ENCODE measurements at places on chromosomes 4 and X.

- DNase-seq: no peak
Observed at GRCh38 chrX:31245714-31246113, 173.9 kb upstream of the FTHL17 start.

DNA sequence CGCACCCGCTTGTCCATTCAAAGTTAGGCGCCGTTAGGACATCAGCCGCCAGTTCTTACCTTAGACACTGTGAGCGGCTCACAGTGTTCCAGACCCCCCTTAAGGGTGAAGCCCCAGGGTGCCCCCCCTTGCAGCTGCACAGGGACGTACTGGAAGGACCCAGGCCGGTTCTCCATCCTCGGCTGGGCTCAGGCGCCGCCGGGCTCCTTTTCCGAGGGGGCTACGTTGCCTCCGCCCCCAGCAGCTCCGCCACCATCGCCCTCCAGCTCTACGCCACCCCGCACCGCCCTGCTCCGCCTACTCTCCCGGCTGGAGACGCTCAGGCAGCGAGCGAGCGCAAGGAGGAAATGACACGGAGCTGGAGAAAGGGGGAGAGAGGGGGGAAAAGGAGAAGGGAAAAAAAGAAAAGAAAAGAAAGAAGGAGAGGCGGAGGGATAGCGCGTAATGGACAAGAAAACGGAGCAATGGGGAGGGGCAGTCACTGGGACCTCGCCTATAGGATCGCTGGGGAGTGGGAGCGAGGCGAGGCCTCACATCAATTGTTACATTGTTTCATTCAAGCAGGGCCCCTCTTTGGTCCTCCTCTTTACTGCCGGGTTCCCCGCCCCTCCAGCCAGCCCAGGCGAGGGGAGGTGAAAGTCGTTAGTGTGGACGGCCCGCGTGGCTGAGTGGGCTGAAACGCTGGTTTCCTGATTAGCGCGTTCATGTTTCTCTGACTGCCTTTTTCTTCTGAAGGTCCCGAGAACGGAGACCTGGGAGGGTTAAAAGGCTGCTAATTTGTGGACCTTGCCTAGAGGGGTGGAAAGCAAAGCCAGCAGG, at the start of gene SHROOM4:
Gene SHROOM4, minus strand, starts transcription at position 352 of the 819 bp plus-strand sequence. Its CDS starts 176 bp downstream, at position 176.
- DNase-seq: no peak

GRCh38 chrX:153351981-153352380, 18.0 kb downstream of the ZNF275 start:
- DNase-seq: no peak

- DNase-seq: no peak
Observed at GRCh38 chr4:143280861-143281260, 55.8 kb upstream of the GAB1 start.

DNA sequence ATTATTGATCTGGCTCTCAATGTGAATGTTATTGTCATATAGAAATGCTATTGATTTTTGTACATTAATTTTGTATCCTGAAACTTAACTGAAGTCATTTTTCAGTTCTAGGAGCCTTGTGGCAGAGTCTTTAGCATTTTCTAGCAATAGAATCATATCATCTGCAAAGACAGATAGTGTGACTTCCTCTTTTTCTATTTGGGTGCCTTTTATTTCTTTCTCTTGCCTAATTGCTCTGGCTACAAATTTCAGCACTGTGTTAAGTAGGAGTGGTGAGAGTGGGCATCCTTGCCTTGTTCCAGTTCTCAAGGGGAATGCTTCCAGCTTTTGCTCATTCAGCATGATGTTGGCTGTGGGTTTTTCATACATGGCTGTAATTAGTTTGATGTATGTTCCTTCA, 102.7 kb downstream of the SH3BGRL start:
- DNase-seq: peak; percentile 49

GRCh38 chr4:121373841-121374240, 7.0 kb downstream of the QRFPR start:
- DNase-seq: no peak

DNA sequence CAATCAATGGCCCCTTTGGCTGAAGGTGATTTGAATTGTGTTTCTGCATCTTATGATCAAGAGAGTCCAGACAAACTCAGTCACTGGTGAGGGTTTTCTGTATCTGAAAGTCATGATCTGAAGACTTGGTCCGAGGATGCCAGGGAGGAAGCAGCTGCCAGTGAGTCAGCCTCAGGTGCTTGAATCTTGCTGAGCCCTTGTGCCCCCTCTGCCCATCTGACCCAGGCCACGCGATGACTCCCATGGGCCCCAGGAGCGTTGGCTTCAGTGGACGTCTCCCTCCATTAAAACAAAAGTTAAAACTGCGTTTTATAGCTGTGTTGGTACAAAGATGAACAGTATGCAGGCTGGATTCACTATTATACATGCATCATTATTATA, 62.0 kb downstream of the HTRA3 start:
- DNase-seq: no peak

- DNase-seq: no peak
Observed at GRCh38 chr4:158861766-158862165, 92.9 kb downstream of the FNIP2 start.

GRCh38 chr4:970046-970745, 3.2 kb downstream of the DGKQ start:
- DNase-seq: no peak

- DNase-seq: no peak
Observed at GRCh38 chr4:22730021-22730420, 37.3 kb downstream of the GBA3 start.

GRCh38 chrX:152817078-152817764, 13.3 kb downstream of the CETN2 start:
- peak; percentile 63 for DNase-seq

- DNase-seq: no peak
Observed at GRCh38 chr4:109078724-109079123, 223.7 kb downstream of the COL25A1 start.

DNA sequence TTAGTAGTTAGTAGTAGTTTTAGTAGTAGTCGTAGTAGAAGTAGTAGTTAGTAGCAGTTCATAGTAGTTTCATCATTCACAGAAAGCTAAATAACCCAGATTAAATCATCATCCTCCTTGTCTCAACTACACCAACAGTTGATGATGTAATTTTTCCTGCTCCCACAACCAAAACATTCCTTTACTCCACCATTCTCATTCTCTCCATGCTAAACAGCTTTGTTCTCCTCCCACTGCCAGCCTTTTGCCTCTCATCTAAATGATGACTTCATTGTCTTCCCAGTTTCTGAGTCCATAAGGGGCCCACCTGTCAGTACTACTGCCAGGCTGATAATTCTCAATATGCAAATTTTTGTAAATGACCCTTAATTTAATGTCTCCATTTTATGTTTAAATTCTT, 68.9 kb downstream of the ARHGAP24 start:
- no peak for DNase-seq

DNA sequence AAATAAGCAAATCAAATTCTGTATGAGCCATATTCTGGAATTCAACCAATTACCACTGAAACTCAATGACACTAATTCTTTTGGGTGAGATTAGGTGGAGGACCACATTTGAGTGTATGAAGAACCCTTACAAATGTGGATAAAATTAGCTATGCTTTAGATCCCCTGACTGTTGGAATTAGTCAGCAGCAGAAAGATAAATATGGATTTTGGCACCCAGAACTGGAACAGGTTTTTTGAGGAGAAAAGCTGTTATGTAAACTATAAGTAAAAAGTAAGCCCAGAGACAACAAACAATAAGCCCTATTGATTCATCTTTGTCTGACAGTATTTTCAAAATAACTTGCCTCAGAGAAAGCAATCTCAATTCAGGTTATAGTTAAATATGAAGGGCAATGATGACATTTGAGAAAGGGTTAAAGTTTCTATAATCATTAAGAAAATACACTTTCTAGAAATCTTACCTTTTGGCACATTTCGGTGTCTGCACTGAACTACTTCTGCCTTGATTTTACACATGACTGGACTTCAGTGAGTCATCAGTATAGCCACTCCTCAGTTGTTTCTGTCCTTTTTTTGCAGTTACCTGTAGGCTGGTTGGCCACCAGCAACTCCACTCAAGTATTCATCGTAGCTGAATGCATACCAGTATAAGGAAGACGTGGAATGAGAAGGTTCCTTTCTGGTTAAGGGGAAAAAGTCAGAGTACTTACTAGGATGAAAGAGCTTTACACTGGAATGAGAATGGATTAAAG, 80.0 kb downstream of the KCTD8 start:
- no peak for DNase-seq

- no peak for DNase-seq
Observed at GRCh38 chr4:3688018-3688998, 77.9 kb upstream of the ADRA2C start.

DNA sequence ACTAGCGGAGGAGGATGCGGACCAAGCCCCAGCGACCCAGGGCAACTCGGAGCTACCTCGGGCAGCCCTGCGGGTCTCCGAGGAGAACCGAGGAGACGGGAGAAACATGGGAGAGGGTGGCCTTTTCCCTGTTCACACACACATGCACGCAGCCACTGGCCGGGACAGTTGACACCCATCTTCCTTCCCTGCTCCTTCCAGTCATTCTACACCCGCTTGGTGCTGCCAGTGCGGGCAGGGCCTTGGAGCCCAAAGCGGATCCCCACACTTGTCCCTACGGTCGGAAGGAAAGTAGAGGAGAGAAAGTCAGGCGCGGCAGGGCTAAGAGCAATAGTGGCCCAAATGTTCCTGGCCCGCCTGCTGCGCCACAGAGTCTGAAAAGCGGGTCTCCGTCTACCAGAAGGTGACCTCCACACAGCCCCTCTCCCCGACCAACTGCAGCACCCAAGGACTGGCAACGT, 1.1 kb upstream of the PPP3CA start:
- no peak for DNase-seq

GRCh38 chr4:93779228-93779627, 49.3 kb upstream of the ATOH1 start:
- DNase-seq: peak; percentile 5

- no peak for DNase-seq
Observed at GRCh38 chr4:77001907-77002306, 52.4 kb downstream of the SEPTIN11 start.

GRCh38 chr4:170414961-170415360, 325.2 kb upstream of the AADAT start:
- DNase-seq: no peak

- DNase-seq: peak; percentile 59
Observed at GRCh38 chr4:161555689-161556660, 607.8 kb downstream of the FSTL5 start.

- no peak for DNase-seq
Observed at GRCh38 chr4:186936496-186937375, 213.1 kb upstream of the FAT1 start.

DNA sequence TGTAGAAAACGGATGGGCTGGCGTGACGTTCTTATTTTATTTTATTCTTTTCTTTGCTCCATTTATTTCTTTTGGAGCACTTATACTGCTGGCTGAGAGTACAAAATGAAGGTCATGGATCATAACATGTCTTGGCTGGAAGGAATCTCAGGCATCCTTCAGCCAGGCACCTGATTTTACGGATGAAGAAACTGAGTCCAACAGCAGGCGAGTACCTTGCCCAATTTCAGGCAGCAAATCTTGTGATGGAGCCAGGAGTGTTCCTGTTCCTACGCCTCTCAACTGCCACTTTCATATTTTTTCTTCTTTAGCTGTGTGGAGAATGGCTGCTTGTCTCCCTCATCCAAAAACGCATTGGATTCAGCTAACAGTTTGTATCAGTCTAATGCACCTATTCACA, 332.1 kb upstream of the IGFBP7 start:
- DNase-seq: no peak

GRCh38 chr4:654503-654845, 19.6 kb downstream of the ATP5ME start:
- DNase-seq: no peak

DNA sequence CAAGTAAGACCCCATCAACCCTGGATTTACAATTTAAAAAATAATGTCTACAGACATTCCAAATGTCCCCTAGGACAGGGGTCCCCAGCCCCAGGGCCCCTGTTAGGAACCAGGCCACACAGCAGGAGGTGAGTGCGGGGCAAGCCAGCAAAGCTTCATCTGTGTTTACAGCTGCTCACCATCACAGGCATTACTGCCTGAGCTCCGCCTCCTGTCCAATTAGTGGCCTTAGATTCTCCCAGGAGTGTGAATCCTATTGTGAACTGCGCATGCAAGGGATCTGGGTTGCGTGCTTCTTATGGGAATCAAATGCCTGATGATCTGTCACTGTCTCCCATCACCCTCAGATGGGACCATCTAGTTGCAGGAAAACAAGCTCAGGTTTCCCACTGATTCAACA, 146.1 kb downstream of the ATP10D start:
- DNase-seq: no peak

DNA sequence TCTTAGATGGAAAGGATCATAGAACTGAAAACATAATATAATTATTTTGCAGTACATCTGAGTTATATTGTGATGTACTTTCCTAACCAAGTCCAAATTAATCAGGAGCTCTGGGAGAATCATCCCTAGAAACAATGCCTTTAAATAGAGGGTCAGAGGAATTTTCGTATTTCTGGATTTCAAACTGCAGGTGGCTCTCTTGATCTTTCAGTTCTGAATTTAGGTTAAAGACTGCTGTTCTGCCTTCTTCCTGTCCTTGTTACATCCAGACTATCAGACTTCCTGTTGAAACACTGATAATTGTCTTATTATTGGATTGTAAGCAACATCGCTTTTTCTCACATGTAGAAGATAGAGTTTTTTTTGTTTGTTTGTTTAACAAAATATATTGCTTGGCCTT, 142.7 kb downstream of the RPA4 start:
- DNase-seq: peak; percentile 4

DNA sequence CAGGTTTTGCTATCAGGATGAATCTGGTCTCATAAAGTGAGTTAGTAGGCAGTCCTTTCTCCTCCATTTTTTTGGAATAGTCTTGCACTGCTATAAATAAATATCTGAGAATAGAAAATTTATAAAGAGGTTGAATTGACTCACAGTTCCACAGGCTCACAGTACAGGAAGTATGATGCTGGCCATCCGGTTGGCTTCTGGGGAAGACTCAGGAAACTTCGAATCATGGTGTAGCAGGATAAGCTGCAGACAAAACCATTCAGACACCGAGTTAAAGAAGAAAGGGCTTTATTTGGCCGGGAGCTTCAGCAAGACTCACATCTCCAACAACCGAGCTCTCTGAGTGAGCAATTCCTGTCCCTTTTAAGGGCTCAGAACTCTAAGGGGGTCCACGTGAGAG, 348.2 kb downstream of the KCTD8 start:
- no peak for DNase-seq

DNA sequence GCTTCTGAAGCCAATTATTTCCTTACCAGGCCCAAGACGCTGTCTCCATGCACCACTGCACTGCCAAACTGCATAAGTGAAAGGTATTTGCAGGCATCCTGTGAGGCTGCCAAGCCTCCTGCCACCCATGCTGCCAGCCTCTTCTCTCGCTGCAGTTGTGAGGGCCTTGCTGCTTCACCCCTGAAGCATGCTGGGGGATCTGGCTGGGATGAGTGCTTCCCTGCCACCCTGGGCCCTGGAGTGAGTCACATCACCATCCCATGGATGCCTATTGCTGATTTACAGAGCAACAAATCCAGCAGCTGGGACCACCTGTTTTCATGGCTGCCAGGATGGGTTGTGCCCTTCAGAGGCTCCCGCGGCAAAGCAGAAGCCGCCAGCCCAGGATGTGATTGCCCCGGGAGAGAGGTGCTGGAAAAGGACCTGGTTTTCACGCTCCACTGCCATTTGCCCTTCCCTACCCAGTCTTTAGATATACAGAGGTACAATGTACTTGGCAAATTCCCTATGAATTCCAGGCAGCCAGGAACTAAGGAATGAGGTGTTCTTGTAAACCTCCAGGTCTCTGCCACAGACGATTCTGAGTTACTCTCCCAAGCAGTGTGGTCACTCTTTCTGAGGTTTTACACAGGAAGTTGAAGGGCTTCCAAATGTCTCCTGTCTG, 41.5 kb upstream of the PTCHD1 start:
- DNase-seq: no peak

Data from OCI-M1 (cell line).